ENCODE measurements at places on chromosomes 2 and 18.

DNA sequence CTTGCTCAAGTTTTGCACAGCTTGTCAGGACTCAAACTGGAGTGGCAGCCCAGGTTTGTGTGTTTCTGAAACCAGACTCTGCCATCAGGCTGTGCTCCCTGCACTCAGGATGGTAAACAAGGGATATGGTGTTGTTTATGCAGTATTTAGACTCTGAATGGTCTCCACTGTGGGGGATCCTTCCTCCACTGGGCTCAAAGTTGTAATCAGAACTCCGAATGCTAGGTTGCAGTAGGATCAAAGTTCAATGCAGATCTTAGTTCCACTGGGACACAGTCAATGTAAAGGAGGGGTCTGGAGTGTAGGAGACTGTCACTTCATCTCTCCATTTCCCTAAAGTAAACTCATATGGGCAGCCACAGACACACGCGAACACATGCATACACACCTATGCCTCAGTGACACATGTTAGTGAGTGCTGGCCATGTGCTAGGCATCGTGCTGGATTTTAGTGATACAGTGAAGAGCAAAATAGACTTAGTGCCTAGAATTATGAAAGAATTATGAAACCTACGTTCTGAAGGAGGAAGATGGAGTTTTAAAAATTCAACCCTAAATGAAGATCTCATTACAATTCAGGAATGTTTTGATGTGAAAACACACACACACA, 6.1 kb downstream of the IL18R1 start:
- DNase-seq: no peak

GRCh38 chr2:7845332-7845731, 836.5 kb upstream of the ID2 start:
- DNase-seq: peak; percentile 45

GRCh38 chr2:47636596-47637264, 146.2 kb upstream of the MSH6 start:
- DNase-seq: peak; percentile 41

DNA sequence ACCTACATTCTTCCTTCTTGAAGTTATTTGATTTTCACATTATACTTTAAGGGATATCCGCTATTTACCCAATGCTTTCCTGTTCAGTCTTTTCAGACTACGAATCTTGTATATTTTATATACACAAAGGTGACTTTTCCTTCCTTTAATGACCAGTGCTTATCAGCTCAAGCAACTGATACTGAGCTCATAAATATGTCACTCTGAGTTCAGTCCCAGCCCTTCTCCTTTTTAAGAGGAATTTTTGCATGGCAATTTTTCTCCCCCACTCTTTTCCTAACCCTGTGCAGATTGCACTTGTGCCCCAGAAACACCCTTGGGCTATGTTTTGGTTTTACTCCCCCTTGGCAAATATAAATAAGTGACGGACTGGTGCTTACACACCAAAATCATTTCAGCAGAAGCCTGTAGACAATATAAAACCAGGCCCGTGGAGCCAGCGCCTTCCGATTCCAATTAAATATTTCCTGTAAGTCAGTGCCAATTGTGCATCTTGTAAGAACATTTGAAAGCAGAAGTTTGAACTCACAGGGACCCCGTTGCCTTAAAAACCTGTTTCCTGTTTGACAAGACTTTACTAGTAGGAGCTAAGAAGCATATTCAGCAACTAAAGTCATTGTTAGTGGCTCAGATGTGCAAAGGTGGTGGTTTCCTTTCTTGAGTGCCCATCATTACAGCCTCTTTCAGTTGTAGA, 66.3 kb upstream of the GATA6 start:
- peak; percentile 4 for DNase-seq

DNA sequence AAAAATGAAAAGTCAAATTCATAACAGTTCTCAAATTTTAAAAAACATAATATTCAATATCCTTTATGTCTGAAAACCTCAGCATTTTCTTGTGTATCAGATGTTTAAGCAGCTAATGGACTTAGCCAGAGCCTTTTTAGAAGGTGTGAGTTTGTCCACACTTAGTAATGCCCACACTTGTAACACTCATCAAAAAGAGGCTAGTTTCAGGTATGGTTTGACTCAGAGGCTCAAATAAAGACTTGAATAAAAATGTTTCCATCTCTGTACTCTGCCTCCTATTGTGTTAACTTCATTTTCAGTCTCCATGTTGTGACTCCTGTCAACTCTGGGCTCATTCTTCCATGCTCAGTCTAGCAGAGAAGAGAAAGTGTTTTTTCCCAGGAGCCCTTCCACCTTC, 311.6 kb downstream of the IRS1 start:
- DNase-seq: no peak

DNA sequence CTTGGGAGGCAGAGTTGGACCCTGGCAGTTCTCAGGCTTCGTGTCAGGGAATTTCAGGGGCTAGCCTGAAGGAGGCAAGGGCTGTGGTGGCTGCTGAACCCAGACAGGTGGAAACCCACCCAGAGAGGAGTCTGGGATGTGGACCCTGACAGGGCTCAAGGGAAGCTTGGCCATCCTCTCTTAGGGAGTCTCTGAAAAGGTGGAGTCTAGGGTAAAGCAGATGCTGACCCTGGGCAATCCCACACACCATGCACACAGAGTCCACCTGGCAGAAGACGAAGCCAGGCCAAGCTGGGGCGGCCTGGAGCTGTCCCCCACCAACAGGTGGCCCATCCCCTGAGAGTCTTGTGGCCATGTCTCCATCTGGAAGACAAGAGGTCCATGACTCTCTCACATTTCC, 41.2 kb upstream of the TEX51 start:
- DNase-seq: no peak

DNA sequence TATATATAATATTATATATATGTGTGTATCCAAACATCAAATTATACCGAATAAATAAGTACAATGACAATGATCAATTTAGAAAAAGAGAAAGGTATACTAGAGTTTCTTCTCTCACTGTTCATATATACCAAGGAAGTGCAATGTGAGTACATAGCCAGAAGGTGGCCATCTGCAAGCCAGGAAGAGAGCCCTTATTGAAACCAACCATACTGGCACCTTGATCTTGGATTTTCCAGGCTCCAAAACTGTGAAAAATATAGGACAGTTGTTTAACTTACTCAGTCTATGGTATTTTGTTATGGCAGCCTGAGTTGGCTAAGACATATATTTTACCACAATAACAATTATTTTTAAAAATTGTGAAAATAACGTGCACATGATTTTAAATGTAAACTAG, 1490.2 kb upstream of the SLC39A10 start:
- DNase-seq: peak; percentile 17

DNA sequence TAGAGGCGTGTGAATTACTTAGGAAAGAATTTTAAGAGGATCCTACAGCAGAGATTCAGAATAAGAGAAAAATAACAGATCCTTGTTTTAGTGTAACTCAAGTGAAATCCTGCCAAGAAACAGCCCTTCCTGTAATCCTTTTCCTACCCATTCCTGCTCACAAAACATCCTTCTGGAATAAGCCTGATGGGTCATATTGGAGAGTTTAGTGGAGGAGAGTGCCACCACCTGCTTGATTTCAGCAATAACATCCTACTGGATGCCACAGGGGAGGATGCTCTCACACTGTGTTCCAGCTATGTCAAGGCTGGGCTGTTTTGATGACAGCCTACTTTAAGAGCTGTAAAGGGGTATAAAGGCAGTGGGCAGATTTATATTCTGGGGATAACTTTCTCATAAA, 54.8 kb upstream of the CCDC178 start:
- DNase-seq: peak; percentile 73

GRCh38 chr2:129753261-129753660, 226.2 kb upstream of the RAB6C start:
- no peak for DNase-seq

All from eye (tissue), 1 donor.